Small intestine (tissue), 16 donors: ENCODE measurements at places on chromosomes 7 and 10. TPM values are rescaled to one million over a fixed set of nuclear protein-coding genes. Genes with fewer than 3 reads are reported as not detected.

GRCh38 chr10:43202224-43202656, 64.0 kb downstream of the CSGALNACT2 start:
- H3K27ac ChIP-seq = no peak overlapping the region
- H3K36me3 ChIP-seq = peaks cover 2% of the 10 kb centered on the region
- peak; percentile 54 for DNase-seq
- H3K27me3 ChIP-seq = no peaks in the 10 kb centered on the region

GRCh38 chr10:26468700-26469099, 30.6 kb downstream of the APBB1IP start:
- H3K27me3 ChIP-seq = no peaks in the 10 kb centered on the region
- no peaks in the 10 kb centered on the region for H3K4me1 ChIP-seq
- DNase-seq = peak; percentile 49
- H3K36me3 ChIP-seq = no peaks in the 10 kb centered on the region

The KCNH2 gene
- polyA plus RNA-seq = not detected

- H3K4me1 ChIP-seq = no peaks in the 10 kb centered on the region
- no peak for DNase-seq
- no peaks in the 10 kb centered on the region for H3K27me3 ChIP-seq
- H3K27ac ChIP-seq = no peak overlapping the region
- no peak overlapping the region for H3K4me3 ChIP-seq
- H3K36me3 ChIP-seq = no peaks in the 10 kb centered on the region
These were observed 288.7 kb downstream of the WDR37 start for GRCh38 chr10:1344846-1345245.

DNA sequence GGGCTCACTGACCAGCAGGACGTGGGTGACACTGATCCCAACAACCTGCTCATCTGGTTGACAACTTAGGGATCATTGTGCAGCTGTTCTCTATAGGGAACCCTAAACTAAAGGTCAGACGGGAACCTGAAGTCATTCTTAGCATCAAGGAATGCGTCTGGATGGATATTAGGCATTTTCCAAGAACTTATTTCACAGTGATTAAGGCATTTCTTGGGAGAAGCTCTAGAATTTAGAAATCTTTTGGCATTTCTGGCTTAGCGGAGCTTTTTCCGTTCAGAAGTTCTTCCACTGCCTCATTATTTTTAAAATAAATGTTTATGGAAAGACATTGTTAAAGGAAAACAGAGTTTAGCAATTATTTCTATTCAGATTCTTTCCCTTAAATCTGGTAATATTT, 303.3 kb upstream of the IGFBP3 start:
- H3K27ac ChIP-seq = no peak overlapping the region
- H3K36me3 ChIP-seq = no peaks in the 10 kb centered on the region

DNA sequence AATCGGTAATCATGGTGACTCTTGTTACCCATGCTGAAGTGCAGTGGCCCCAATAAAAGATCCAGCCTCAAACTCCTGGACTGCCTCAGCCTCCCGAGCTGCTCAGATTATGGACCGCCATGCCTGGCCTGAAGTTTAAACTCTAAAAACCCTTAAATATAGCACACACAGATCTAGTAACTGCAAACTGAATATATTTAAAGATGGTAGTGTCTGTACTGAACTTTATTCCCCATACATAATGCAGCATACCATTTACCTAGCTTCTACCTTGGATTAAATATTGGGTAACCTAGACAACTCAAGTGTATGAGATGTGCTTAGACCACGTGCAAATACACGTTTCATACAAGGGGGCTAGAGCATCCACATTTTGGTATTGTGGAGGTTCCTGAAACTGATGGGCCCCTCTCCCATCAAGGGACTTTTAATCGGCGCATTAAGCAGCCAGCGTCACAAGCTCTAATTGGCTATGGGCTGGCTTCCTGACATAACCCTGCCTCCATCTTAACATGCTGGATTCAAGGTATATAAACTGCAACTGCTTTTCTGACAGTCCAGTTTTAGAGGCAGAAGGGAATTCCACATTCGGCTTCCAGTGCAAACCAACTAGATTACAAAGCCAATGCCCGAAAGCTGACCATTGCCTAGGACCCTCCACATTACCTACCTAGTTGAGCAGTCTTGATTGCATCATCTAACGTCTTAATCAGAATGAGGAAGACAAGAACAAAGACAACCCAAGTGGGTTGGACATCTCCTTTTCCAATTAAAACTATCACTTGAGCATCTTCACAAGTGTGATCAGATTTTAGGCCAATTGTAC, 13.0 kb downstream of the HNRNPA2B1 start:
- no peak overlapping the region for H3K4me3 ChIP-seq
- H3K27ac ChIP-seq = no peak overlapping the region
- peaks cover 18% of the 10 kb centered on the region for H3K36me3 ChIP-seq
- no peak for DNase-seq
- H3K4me1 ChIP-seq = peaks cover 3% of the 10 kb centered on the region

DNA sequence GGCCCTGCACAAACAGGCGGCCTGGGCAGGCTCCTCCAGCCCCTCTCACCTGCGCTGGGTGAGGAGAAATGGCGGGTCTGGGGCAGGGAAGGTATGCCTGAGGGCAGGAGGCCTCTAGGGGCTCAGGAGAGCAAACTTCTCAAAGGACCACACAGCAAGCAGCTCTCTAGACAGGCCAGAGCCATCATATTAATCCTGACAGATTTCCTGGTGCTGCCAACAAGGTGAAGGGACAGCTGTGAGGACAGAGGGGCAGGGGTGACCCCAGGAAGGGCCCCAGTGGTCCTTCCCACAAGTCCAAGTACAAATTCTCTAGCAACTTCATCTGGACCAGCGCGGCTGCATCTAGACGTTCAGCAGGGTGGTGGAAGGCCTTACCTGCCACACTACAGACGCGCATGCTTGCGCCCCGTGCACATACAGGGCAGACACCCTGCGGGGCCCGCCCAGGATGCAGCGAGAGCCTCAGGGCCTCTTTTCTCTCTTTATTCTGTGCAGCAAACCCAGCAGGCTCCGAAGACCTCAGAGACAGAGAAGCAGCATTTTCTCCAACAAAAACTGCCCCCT, 62.1 kb downstream of the ZRANB1 start:
- H3K4me3 ChIP-seq = no peak overlapping the region
- no peak overlapping the region for H3K27ac ChIP-seq
- H3K36me3 ChIP-seq = peaks cover 12% of the 10 kb centered on the region
- DNase-seq = no peak

GRCh38 chr7:24336461-24336860, 52.5 kb downstream of the NPY start:
- H3K27ac ChIP-seq = no peak overlapping the region
- H3K4me1 ChIP-seq = no peaks in the 10 kb centered on the region
- H3K27me3 ChIP-seq = peaks cover 4% of the 10 kb centered on the region
- peak; percentile 75 for DNase-seq

GRCh38 chr10:92184977-92185376, 105.9 kb downstream of the CPEB3 start:
- DNase-seq = no peak
- H3K4me1 ChIP-seq = no peaks in the 10 kb centered on the region
- H3K27ac ChIP-seq = no peak overlapping the region

DNA sequence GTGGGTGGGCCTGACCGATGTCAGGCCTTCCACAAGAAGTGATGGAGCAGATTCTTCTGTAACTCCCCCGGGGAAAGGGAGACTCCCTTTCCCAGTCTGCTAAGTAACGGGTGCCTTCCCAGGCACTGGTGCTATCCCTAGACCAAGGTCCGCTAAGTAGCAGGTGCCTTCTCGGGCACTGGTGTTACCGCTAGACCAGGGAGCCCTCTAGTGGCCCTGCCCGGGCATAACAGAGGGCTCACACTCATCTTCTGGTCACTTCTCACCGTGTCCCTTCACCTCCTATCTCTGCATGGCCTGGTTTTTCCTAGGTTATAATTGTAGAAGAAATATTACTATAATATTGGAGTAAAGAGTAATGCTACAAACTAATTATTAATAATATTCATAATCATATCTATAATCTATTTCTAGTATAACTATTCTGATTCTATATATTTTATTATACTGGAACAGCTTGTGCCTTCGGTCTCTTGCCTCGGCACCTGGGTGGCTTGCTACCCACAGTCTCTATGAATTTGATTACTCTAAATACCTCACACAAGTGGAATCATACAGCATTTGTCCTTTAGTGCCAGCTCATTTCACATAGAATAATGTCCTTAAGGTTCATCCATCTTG, 1378.7 kb downstream of the XPNPEP1 start:
- peak; percentile 58 for DNase-seq
- no peak overlapping the region for H3K4me3 ChIP-seq
- no peaks in the 10 kb centered on the region for H3K27me3 ChIP-seq
- H3K4me1 ChIP-seq = no peaks in the 10 kb centered on the region
- H3K36me3 ChIP-seq = no peaks in the 10 kb centered on the region

DNA sequence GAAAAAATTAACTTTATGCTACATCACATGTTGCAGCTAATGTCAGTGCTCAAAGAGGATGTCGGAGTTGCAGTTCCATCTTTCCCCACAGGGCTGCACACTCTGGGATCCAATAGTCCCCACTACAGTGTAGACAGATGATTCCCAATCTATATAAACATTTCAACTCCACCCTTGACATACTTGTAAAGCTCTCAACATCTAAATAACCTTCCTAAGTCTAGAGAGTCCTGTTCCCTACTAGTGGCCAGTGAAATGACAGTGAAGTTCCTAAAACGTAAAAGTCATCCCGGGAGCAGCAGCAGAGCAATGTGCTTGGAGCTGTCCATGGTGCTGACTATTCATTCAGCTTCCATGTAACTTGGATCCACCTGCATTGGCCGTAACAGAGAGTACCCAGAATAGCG, 145.1 kb downstream of the GRM8 start:
- H3K27me3 ChIP-seq = no peaks in the 10 kb centered on the region
- H3K27ac ChIP-seq = no peak overlapping the region
- H3K36me3 ChIP-seq = no peaks in the 10 kb centered on the region
- no peak overlapping the region for H3K4me3 ChIP-seq

- H3K4me1 ChIP-seq = no peaks in the 10 kb centered on the region
- H3K27ac ChIP-seq = no peak within 1 kb of the TSS
- no peaks in the 10 kb centered on the region for H3K36me3 ChIP-seq
- no peak within 1 kb of the TSS for H3K4me3 ChIP-seq
These were observed at the start of gene ACTL6B for GRCh38 chr7:100655908-100656674. Gene ACTL6B (minus strand): TSS chr7:100656448. CDS start chr7:100656354, 94 bp downstream.

- no peak for DNase-seq
- no peaks in the 10 kb centered on the region for H3K27me3 ChIP-seq
- H3K27ac ChIP-seq = no peak overlapping the region
- no peak overlapping the region for H3K4me3 ChIP-seq
- H3K36me3 ChIP-seq = no peaks in the 10 kb centered on the region
- H3K4me1 ChIP-seq = peaks cover 3% of the 10 kb centered on the region
These were observed 80.3 kb upstream of the TRIL start for GRCh38 chr7:29038463-29038862.

DNA sequence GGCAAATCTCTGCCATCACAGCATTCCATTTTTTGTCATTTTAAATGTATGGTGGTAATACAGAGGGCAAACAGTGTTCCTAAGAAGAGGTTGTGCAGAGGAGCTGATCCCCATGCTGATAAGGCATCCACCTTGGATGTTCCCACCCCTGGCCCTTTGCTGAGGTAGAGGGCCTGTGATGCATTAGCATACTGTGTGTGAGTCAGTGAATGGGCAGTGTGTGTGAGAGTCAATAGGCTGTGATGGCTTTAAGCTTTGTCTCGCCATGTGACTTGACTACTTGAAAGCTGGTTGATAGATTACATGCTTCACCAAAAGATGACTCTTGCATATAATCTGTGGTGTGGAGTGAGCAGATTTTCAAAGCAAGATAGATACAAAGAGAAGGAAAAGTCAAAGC, 81.3 kb downstream of the INSYN2A start:
- DNase-seq = no peak
- no peaks in the 10 kb centered on the region for H3K4me1 ChIP-seq
- no peak overlapping the region for H3K4me3 ChIP-seq
- no peaks in the 10 kb centered on the region for H3K27me3 ChIP-seq
- H3K27ac ChIP-seq = no peak overlapping the region

DNA sequence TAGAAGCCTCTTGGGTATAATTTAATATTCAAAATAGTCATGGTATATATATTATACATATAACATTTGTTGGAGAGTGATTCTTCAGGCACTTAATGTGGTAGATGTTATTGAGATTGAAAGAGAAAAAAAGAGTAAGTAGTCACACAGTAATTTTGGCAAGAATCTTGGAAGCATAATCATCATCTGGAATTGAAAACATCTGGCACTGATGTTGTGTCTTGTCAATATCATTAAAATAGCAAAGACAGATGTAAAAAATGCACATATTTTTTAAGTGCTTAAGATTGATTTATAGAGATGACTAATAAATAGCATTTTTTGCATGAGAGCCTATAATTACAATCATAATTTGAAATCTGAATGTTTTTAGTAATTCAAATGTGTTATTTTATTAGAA, 9.5 kb downstream of the SEMA3D start:
- no peak overlapping the region for H3K27ac ChIP-seq
- no peak for DNase-seq
- no peaks in the 10 kb centered on the region for H3K36me3 ChIP-seq
- H3K4me3 ChIP-seq = no peak overlapping the region
- no peaks in the 10 kb centered on the region for H3K4me1 ChIP-seq

DNA sequence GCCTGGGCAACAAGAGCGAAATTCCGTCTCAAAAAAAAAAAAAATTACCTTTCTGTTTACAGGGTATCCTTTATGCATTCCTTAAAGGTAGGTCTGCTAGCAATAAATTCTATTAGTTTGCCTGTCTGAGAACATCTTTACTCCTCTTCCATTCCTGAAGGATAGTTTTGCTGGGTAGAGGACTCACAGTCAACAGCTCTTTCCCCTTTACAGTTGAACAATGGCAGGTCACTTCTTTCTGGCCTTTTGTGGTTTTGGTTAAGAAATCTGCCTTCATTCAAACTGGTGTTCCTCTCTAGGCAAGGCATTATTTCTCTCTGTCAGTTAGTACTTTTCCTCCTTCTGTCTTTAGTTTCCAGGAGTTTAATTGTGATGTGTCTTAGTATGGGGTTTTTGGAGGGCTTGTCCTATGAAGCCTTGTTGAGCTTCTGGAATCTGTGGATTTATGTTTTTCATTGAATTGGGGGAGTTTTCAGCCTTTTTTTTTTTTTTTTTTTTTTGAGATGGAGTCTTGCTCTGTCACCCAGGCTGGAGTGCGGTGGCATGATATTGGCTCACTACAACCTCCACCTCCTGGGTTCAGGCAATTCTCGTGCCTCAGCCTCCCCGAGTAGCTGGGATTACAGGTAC, 4.8 kb upstream of the DNAAF5 start:
- peaks cover 30% of the 10 kb centered on the region for H3K36me3 ChIP-seq
- H3K27ac ChIP-seq = no peak overlapping the region
- no peak for DNase-seq
- no peaks in the 10 kb centered on the region for H3K27me3 ChIP-seq
- H3K4me1 ChIP-seq = peaks cover 4% of the 10 kb centered on the region
- no peak overlapping the region for H3K4me3 ChIP-seq

GRCh38 chr7:17355050-17355449, 56.6 kb downstream of the AHR start:
- no peaks in the 10 kb centered on the region for H3K4me1 ChIP-seq
- no peak overlapping the region for H3K4me3 ChIP-seq
- no peak for DNase-seq
- no peak overlapping the region for H3K27ac ChIP-seq
- no peaks in the 10 kb centered on the region for H3K27me3 ChIP-seq
- H3K36me3 ChIP-seq = no peaks in the 10 kb centered on the region

The PTPN12 gene
- 27.8 TPM for polyA plus RNA-seq

The MMD2 gene
- polyA plus RNA-seq = 0.12 TPM

GRCh38 chr7:82126576-82126975, 317.0 kb downstream of the CACNA2D1 start:
- no peak overlapping the region for H3K27ac ChIP-seq
- no peaks in the 10 kb centered on the region for H3K36me3 ChIP-seq
- DNase-seq = no peak
- H3K4me1 ChIP-seq = no peaks in the 10 kb centered on the region

The CAMK2B gene
- polyA plus RNA-seq = 1.3 TPM
